ENCODE measurements at places on chromosomes 16 and 17. TPM values are rescaled to one million over a fixed set of nuclear protein-coding genes. Genes with fewer than 3 reads are reported as not detected.

GRCh38 chr16:53370827-53371226 is 63.4 kb upstream of the RBL2 start:
- no peak for DNase-seq

GRCh38 chr16:86554599-86554916 is 477 bp downstream of the MTHFSD start:
- no peak for DNase-seq

GRCh38 chr16:52812678-52813556 is 239.8 kb downstream of the CHD9NB start:
- DNase-seq: no peak

- DNase-seq: peak; percentile 91
Measured at GRCh38 chr17:77476931-77477805, 336.4 kb downstream of the SEC14L1 start.

Gene FBXO47
- not detected for polyA plus RNA-seq

Gene SLC25A10
- polyA plus RNA-seq: 4.1 TPM

Gene KDM6B
- 2.4 TPM for polyA plus RNA-seq
